ENCODE measurements at places on chromosomes 6 and 20. TPM values are rescaled to one million over a fixed set of nuclear protein-coding genes. Genes with fewer than 3 reads are reported as not detected.
A peak's percentile ranks its signal among the peaks of the same experiment; 100 is the strongest.

DNAH8 gene
- total RNA-seq: not detected

PTP4A1 gene
- 22.9 TPM for total RNA-seq

YIPF3 gene
- 100 TPM for total RNA-seq

POPDC3 gene
- 0.98 TPM for total RNA-seq

PRSS16 gene
- 12.8 TPM for total RNA-seq

KCNG1 gene
- 1.3 TPM for total RNA-seq

DNA sequence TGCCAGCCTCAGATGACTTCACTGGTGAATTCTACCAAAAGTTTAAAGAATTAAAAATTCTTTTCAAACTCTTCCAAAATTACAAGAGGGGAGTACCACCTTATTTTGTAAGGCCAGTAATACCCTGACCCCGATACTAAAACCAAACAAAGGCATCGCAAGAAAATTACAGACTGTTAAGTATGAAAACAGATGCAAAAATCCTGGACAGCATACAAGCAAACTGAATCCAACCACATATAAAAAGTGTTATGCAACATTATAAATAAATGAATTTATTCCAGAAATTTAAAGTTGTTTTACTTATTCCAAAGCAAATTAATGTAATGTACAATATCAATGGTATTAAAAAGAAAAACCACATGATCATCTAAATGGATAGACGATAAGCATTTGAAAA, 873.6 kb upstream of the GJE1 start:
- no peak for DNase-seq
- no peaks in the 10 kb centered on the region for H3K4me1 ChIP-seq
- H3K27me3 ChIP-seq: no peaks in the 10 kb centered on the region
- no peaks in the 10 kb centered on the region for H3K36me3 ChIP-seq

GRCh38 chr6:83273596-83273995, 80.4 kb downstream of the RWDD2A start:
- H3K36me3 ChIP-seq: no peaks in the 10 kb centered on the region
- DNase-seq: no peak
- H3K27me3 ChIP-seq: no peaks in the 10 kb centered on the region

DNA sequence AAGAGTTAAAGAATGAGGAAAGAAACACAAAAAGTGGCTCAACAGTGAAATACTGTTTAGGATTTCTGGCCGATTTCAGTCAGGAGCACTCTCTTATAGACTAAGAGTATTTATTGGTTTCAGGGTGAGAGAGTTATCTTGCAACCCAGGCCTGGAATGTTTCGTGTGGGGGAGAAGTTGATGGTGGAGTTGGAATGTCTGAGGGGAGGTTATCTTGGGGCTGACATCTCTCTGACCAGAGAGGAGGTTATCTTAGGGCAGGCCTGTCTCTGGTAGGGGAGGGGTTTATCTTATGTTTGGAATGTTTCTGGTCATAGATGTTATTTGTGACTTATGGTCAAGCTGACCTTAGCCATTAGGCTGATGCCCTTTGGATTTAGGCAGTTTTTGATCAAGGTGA, 80.3 kb downstream of the HTR1B start:
- no peak for DNase-seq
- no peaks in the 10 kb centered on the region for H3K4me1 ChIP-seq
- no peaks in the 10 kb centered on the region for H3K36me3 ChIP-seq
- H3K4me3 ChIP-seq: no peak overlapping the region

DNA sequence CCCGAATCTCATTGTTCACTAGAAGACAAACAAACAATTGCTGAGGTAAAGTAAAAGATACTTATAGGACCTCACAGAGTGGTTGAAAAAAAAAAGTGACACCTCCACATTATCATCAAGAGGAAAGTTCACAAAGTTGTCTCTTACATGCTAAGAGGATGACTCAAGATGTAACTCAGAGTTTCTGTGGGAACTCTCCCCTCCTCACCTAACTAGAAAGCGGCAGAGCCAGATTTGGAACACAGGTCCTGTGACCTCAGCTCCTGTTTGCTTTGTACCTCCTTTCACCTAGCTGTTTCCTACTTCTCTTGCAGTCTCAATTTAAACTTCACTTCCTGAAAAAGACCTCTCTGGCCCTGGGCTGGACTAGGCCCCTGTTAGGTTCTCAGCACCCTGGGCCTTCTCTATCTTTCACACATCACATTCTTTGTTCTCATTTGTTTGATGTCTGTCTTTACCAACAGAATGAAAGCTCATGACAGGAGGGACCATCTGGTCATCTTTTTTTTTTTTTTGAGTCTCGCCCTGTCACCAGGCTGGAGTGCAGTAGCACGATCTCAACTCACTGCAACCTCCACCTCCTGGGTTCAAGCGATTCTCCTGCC, 60.8 kb downstream of the CD24 start:
- H3K36me3 ChIP-seq: no peaks in the 10 kb centered on the region
- H3K27ac ChIP-seq: peak overlapping the region; percentile 71
- no peaks in the 10 kb centered on the region for H3K27me3 ChIP-seq
- H3K4me3 ChIP-seq: no peak overlapping the region

GRCh38 chr6:72650081-72650745, 28.3 kb downstream of the KCNQ5 start:
- no peaks in the 10 kb centered on the region for H3K4me1 ChIP-seq
- H3K4me3 ChIP-seq: no peak overlapping the region
- no peak for DNase-seq
- H3K27ac ChIP-seq: no peak overlapping the region
- no peaks in the 10 kb centered on the region for H3K36me3 ChIP-seq

DNA sequence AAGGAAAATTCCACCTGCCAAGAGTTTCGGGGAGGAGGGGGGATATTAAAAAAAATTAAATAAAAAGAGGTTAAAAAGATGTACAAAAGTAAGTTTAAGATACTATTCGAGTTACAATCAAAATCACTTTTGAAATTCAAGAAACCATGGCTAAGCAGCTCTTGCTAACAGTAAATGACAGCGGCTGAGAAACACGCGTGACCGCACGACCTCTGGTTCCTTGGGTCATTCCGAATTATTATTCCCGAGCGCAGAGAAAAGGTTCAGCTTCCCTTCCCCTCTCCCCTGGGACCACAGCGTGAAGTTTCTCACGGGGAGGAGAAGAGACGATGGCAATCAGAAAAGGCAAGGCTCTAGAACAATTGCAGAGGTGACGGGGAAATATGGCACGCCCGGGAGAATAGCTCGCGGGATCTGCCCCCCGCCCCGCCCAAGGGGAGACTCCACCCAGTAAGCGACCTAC, 496 bp downstream of the TMEM242 start:
- H3K27me3 ChIP-seq: no peaks in the 10 kb centered on the region
- peak overlapping the region; percentile 96 for H3K27ac ChIP-seq
- no peak for DNase-seq
- H3K4me1 ChIP-seq: no peaks in the 10 kb centered on the region
- peak overlapping the region; percentile 88 for H3K4me3 ChIP-seq

GRCh38 chr6:150800674-150801314, 64.7 kb upstream of the MTHFD1L start:
- no peaks in the 10 kb centered on the region for H3K4me1 ChIP-seq
- H3K27me3 ChIP-seq: no peaks in the 10 kb centered on the region
- H3K36me3 ChIP-seq: no peaks in the 10 kb centered on the region
- no peak for DNase-seq

- H3K36me3 ChIP-seq: no peaks in the 10 kb centered on the region
- H3K27me3 ChIP-seq: no peaks in the 10 kb centered on the region
- no peak for DNase-seq
- no peaks in the 10 kb centered on the region for H3K4me1 ChIP-seq
These were observed 39.4 kb upstream of the MRPS10 start for GRCh38 chr6:42257063-42257462.

DNA sequence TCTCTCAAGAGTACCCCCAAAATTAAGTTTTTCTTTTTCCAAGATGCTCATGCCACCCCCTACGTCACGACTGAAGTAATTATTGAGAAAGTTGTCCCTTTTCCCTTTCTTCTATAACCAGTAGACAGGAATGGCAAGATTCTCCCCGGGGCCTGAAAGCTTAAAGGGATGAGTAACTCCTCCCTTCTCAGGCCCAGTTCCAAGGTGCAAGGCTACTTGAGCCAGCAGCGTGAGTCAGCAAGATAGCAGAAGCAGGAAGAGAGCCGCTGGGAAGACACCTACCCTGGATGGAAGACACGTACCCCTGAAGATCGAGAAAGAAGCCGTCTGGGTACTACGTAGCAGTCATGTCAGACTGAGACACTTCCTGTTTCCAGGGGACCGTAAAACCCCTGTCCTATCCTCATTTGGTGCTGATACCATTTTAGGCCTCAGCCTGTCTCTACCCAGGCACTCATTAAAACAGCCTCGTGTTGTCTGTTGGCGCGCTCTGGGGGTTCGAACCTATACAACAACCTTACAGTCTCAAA, 241.0 kb downstream of the ADGRG6 start:
- no peaks in the 10 kb centered on the region for H3K36me3 ChIP-seq
- peak; percentile 57 for DNase-seq
- no peaks in the 10 kb centered on the region for H3K27me3 ChIP-seq
- H3K27ac ChIP-seq: peak overlapping the region; percentile 84
- H3K4me3 ChIP-seq: no peak overlapping the region
- H3K4me1 ChIP-seq: no peaks in the 10 kb centered on the region

GRCh38 chr20:4187147-4187546, 171.8 kb upstream of the RNF24 start:
- H3K4me3 ChIP-seq: no peak overlapping the region
- no peaks in the 10 kb centered on the region for H3K4me1 ChIP-seq
- no peak for DNase-seq
- H3K36me3 ChIP-seq: no peaks in the 10 kb centered on the region
- no peaks in the 10 kb centered on the region for H3K27me3 ChIP-seq
- H3K27ac ChIP-seq: no peak overlapping the region

- H3K4me1 ChIP-seq: no peaks in the 10 kb centered on the region
- no peaks in the 10 kb centered on the region for H3K27me3 ChIP-seq
- no peak overlapping the region for H3K27ac ChIP-seq
- no peak overlapping the region for H3K4me3 ChIP-seq
- H3K36me3 ChIP-seq: no peaks in the 10 kb centered on the region
These were observed 161.1 kb upstream of the EPHA7 start for GRCh38 chr6:93580446-93580845.

- no peak overlapping the region for H3K27ac ChIP-seq
- H3K27me3 ChIP-seq: no peaks in the 10 kb centered on the region
- DNase-seq: no peak
- H3K36me3 ChIP-seq: peaks cover 3% of the 10 kb centered on the region
- H3K4me3 ChIP-seq: no peak overlapping the region
- no peaks in the 10 kb centered on the region for H3K4me1 ChIP-seq
These were observed 9.1 kb downstream of the PPARD start for GRCh38 chr6:35351422-35351821.

GRCh38 chr20:20439602-20440190, 71.8 kb downstream of the INSM1 start:
- no peaks in the 10 kb centered on the region for H3K27me3 ChIP-seq
- H3K27ac ChIP-seq: no peak overlapping the region
- no peaks in the 10 kb centered on the region for H3K4me1 ChIP-seq

- no peaks in the 10 kb centered on the region for H3K27me3 ChIP-seq
- peak; percentile 56 for DNase-seq
- H3K27ac ChIP-seq: peak overlapping the region; percentile 99
- peak overlapping the region; percentile 85 for H3K4me3 ChIP-seq
- H3K4me1 ChIP-seq: no peaks in the 10 kb centered on the region
These were observed 804 bp downstream of the ELOVL5 start for GRCh38 chr6:53347921-53348370.

- no peaks in the 10 kb centered on the region for H3K4me1 ChIP-seq
- H3K27me3 ChIP-seq: no peaks in the 10 kb centered on the region
- no peak for DNase-seq
- H3K27ac ChIP-seq: no peak overlapping the region
- no peaks in the 10 kb centered on the region for H3K36me3 ChIP-seq
These were observed 6.2 kb downstream of the ENPP1 start for GRCh38 chr6:131813991-131814390.

GRCh38 chr20:49344975-49345374, 67.1 kb upstream of the ZNFX1 start:
- no peaks in the 10 kb centered on the region for H3K4me1 ChIP-seq
- no peak for DNase-seq
- no peaks in the 10 kb centered on the region for H3K27me3 ChIP-seq
- peak overlapping the region; percentile 45 for H3K27ac ChIP-seq

- H3K4me1 ChIP-seq: no peaks in the 10 kb centered on the region
- H3K4me3 ChIP-seq: no peak overlapping the region
- H3K27ac ChIP-seq: no peak overlapping the region
- no peak for DNase-seq
- no peaks in the 10 kb centered on the region for H3K36me3 ChIP-seq
These were observed 62.3 kb upstream of the TRAF3IP2 start for GRCh38 chr6:111667931-111668330.

- no peaks in the 10 kb centered on the region for H3K36me3 ChIP-seq
- no peak for DNase-seq
- H3K27me3 ChIP-seq: no peaks in the 10 kb centered on the region
- no peak overlapping the region for H3K27ac ChIP-seq
- H3K4me1 ChIP-seq: no peaks in the 10 kb centered on the region
These were observed 36.6 kb downstream of the ABRACL start for GRCh38 chr6:139064981-139065665.

GRCh38 chr6:146315381-146316174, 228.1 kb upstream of the RAB32 start:
- DNase-seq: no peak
- no peaks in the 10 kb centered on the region for H3K4me1 ChIP-seq
- no peaks in the 10 kb centered on the region for H3K36me3 ChIP-seq
- H3K27me3 ChIP-seq: no peaks in the 10 kb centered on the region
- H3K27ac ChIP-seq: no peak overlapping the region
- H3K4me3 ChIP-seq: no peak overlapping the region

- H3K4me1 ChIP-seq: no peaks in the 10 kb centered on the region
- no peaks in the 10 kb centered on the region for H3K36me3 ChIP-seq
- H3K27me3 ChIP-seq: no peaks in the 10 kb centered on the region
- DNase-seq: no peak
- H3K27ac ChIP-seq: no peak overlapping the region
These were observed 50.5 kb upstream of the PAK5 start for GRCh38 chr20:9889270-9889981.

GRCh38 chr20:38599410-38599882, 2.2 kb upstream of the ARHGAP40 start:
- no peak overlapping the region for H3K4me3 ChIP-seq
- no peaks in the 10 kb centered on the region for H3K36me3 ChIP-seq
- peak overlapping the region; percentile 20 for H3K27ac ChIP-seq
- H3K4me1 ChIP-seq: no peaks in the 10 kb centered on the region

DNA sequence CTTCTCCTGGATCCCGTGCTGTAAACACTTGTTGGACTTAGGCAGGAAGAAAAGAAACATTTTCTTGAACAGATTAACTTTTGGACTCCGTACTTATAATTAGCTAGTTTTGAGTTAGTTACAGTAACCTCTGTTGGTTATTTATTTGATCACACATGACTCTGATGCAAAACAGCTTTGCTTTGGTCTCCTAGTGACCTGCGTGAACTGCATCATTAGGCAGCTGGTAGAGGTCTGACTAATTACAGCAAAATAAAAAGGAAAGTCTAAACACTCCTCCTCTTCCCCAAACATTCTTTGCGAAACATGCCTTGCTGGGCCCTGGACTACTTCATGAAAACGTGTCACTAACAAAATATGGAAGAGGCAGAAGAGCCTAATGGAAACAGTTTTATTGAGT, 61.1 kb upstream of the ZFP64 start:
- H3K4me3 ChIP-seq: no peak overlapping the region
- H3K4me1 ChIP-seq: no peaks in the 10 kb centered on the region
- no peaks in the 10 kb centered on the region for H3K27me3 ChIP-seq

DNA sequence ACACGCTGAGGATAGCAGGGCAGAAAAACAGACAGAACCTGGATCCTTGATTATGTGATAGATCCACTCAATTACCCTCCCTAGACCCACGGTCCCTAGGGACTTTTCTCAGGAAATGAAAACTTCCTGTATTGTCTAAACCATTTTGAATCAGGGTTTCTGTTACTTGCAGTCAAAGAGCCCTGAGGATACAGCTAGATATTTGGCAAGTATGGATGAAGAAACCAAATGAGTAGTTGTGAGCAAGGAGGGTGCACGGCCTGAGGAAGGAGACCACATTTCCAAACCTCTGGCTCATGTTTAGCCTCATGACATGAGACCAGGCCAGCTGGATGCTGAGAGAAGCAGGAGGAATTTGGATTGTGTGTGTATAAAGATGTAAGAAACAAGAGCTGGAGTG, 91.6 kb downstream of the MRPL14 start:
- no peaks in the 10 kb centered on the region for H3K36me3 ChIP-seq
- no peak for DNase-seq
- no peak overlapping the region for H3K4me3 ChIP-seq
- no peaks in the 10 kb centered on the region for H3K27me3 ChIP-seq
